NCI-H1930 (cell line): ENCODE measurements at places on chromosomes 1 and 21.

DNA sequence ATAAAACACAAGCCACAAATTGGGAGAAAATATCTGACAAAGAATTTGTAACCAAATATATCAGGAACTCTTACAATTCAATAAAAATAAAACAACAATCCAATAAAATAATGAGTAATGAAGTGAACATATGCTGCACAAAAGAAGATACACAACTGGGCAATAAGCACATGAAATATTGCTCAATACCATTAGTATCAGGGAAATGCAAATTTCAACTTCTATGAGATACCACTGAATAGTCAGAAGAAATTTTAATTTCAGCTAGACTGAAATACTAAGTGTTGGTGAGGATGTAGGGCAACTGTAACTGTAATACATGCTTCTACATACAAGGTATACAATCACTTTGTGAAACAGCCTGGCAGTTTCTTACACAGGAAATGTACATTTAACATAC lies 7.4 kb upstream of the ARHGAP29 start:
- no peak for DNase-seq

GRCh38 chr1:240395336-240395735 lies 216.6 kb downstream of the GREM2 start:
- DNase-seq = no peak

- DNase-seq = no peak
Observed at GRCh38 chr1:79741720-79742421, 735.3 kb upstream of the ADGRL4 start.

- no peak for DNase-seq
Observed at GRCh38 chr1:111274653-111275052, 16.0 kb upstream of the CHIA start.

DNA sequence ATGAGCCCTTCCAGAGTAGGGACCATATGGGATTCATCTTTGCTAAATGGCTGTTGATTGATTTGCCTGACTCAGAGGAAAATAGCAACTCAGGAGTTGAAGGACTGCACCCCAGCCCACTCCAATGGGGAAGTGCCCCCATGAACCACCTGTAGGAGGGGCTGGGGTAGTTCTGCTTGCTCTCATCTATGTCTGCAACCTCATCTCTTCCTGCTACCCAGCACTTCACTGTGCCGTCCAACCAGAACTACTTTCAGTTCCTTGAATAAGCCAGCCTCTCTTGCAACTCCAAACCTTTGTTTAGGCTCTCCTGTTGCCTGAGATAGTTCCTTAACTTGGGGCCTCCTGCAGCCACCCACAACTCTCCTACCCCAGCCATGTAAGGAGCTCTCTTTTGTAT lies 26.6 kb downstream of the BEND5 start:
- DNase-seq = no peak

- no peak for DNase-seq
Observed at GRCh38 chr1:197951089-197951488, 33.9 kb downstream of the LHX9 start.

GRCh38 chr1:59570524-59570923 lies 244.2 kb upstream of the HOOK1 start:
- DNase-seq = peak; percentile 18

DNA sequence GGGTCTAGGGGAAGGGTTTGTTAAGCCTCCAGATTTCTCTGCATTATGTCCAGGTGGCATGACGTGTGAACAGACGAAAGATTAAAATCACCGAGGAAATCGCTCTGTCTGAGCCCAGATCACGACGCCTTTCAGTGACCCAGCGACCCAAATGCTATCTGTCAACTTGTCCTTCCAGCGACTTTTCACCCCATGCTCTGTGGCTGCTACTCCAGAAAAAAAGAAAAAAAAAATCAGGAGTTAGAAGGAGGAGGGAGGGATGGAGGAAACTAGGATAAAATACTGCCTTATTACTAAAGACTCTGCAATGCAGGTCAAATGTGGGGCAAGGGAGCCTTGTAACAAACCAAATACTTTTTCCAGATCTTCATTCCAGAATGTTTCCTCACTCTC lies 352.0 kb downstream of the NUF2 start:
- DNase-seq = no peak

DNA sequence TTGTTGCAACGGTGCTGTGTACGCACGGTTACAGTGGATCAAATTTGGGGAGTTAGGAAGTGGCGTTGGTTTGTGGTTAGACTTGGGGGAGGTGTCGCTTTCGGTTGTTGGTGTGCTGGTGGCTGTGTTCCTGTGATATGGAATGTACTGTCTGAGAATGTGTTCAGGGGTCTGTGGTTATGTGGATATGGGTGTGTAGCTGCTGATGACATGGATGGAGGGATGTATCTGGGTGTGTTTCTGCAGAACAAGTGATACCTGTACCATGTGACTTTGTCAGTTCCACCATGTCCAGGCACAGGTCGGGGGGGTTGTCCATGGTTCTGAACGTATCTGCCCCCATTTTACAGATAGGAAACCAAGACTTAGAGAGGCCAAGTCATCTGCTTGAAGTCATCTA lies 22.7 kb downstream of the PAX7 start:
- DNase-seq = no peak

DNA sequence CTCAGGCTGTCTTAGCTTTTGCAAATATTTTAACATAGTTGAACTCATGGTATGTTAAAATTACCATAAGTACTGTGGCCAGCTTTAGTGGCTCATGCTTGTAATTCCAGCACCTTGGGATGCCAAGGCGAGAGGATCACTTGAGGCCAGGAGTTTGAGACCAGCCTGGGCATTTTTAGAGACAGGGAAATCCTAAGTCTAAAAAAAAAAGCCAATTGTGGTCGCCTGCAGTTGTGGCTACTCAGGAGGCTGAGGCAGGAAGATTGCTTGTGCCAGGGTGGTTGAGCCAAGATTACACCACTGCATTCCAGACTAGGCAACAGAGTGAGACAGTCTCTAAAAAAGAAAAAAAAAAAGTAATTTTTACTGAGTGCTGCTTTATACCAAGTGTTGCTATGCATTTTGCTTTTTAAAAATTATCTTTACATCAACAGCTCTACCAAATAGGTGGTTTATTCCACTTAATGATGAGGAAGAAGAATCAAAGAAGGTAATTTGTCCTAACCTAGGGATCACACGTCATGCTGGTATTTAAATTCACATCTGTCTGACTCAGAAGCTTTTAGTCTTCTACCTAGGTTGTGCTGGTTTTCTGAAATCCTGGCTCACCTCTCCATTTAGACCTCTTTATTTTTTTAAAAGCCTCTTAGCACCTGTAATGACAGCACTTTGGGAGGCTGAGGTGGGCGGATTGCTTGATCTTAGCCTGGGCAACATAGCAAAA lies 16.8 kb downstream of the PPP1R12B start:
- no peak for DNase-seq

- DNase-seq = no peak
Observed at GRCh38 chr1:159943908-159944622, 1.3 kb downstream of the IGSF9 start.

- no peak for DNase-seq
Observed at GRCh38 chr1:153733970-153734369, 6.1 kb downstream of the INTS3 start.

DNA sequence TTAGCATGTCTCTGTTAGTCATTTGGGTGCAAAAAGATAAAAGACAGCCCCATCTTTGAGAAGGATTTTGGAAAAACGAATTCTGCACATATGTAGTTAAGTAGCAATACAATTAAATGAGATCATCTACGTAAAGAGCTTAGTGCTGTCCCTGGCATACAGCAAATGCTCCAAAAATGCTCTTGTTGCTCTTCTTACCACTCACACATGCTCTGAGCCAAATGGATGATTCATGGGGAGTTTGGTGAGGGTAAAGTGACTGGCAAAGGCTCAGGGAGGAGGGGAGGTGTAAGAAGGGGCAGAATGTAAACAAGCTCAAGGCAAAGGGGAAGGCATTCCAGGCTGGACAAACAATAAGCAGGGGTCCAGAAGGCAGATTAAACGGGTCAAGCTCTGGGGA lies 191.9 kb downstream of the AK5 start:
- no peak for DNase-seq

- DNase-seq = no peak
Observed at GRCh38 chr1:159184201-159184600, 12.8 kb downstream of the CADM3 start.

DNA sequence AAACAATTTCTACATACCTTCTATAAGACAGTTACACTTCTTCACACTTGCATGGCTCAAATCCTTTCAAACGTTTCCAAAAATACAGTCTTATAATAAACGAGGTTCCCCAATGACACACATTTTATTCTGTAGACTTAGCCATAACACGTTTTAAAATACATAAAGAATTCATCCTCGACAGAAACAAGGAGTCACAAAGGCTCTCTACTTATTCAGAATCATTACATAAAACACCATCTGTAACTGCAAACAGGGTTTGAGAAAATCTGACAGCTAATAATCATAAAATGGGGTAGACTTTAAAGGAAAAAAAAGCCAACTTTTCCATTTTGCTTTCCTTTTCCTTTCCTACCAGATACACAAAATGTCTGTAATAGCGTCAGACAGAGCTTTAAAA lies 1.8 kb downstream of the PIK3R3 start:
- no peak for DNase-seq

DNA sequence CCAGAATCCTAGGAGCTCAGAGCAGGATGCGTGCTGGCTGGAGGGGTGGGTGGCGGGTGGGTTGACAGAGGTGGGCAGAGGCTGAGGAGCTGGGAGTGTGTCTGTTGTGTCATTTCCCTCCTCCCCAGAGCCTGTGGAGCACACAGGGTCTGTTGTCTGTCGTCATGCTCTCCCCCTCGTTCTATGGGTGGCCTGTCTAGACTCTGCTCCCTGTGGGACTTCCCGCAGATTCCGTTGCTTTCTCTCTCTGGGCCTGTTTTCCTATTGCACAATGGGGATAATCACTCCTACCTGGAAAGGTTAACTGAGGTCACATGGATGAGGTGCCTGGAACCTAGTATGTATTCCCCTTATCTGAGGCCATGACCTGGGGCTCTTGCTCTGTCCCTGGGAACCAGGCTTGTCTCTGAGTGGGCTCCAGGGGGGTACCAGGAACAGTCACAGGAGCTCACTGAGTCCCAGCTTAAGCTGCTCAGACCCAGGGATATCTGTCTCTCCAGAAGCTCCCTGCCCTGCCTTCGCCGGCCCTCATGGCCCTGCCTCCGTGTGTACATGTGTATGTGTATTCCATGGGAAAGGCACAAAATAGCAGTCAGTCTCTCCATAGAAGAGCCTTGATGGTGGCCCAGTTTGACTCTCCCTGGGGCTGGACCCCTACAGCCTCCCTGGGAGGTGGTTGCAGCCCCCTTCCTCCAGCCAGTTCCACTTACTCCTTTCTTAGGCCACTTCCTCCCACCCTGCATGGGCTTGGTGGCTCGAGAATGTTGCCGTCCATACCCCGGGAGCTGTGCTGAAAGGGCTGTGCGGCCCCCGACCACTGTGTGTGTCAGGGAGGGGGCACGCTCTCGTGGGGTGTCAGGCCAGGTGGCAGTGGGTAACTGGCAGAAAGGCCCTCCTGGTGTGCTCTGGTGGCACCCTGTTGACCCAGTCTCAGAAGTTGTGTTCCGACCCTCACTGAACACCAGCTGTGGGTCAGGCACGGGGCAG lies 17.9 kb downstream of the PTPRF start:
- no peak for DNase-seq

GRCh38 chr1:90607736-90608135 lies 109.4 kb downstream of the BARHL2 start:
- DNase-seq = no peak

GRCh38 chr1:17837233-17838030 lies 82.3 kb downstream of the ACTL8 start:
- DNase-seq = no peak

DNA sequence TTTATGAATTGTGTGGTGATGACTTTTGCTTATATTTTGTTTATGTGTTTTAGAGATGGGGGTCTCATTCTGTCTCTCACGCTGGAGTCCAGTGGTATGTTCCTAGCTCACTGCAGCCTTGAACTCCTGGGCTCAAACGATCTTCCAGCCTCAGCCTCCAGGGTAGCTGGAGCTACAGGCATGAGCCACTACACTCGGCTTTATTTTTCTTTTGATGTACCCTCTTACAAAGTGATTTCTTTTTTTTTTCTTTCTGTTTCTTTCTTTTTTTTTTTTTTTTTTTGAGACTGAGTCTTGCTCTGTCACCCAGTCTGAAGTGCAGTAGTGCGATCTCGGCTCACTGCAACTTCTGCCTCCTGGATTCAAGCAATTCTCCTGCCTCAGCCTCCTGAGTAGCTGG lies 46.8 kb downstream of the CD247 start:
- no peak for DNase-seq

- DNase-seq = no peak
Observed at GRCh38 chr1:121516234-121516967, 331.6 kb downstream of the SRGAP2C start.

DNA sequence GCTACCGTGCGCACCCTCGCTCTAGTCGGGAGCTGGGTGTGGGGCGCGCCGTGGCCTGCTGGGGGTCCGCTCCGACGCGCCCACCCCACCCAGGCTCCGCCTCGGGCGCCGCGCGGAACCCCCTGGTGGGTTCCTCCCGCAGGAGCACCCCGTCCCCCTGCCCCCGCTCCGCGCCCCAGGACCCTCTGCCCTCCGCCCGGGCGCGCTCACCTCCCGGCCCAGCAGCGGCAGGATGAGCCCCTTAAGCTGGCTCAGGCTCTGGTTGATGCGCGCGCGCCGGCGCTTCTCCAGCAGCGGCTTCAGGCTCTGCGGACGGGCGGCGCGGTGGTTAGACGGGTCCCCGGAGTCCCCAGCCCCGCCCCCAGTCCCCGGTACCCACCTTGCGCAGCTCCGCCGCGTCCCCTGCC lies 319 bp downstream of the HES2 start:
- DNase-seq = no peak

DNA sequence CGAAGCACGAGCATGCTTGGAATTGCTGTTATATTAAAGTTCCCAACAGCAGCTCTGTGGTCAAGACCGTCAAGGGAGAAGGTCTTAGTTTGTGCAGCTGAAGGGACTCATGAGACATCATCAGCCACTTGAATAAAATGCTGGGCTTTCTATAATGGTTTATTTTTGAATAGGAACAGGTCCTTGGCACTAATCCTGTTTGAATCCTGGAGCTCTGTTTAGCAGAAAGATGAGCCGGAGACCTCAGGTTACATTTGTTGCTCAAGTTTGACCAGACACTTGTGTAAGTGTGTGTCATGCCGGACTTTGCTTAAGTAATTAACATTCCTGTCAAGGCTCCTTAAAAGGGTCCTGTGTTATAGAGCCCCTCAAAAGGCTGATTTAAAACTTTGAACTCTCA lies 186.5 kb downstream of the ROR1 start:
- DNase-seq = no peak

GRCh38 chr1:44168520-44169098 lies 27.2 kb upstream of the KLF18 start:
- DNase-seq = no peak
